Spinal cord (tissue), 10 donors: ENCODE measurements at places on chromosomes 6 and 20. TPM values are rescaled to one million over a fixed set of nuclear protein-coding genes. Genes with fewer than 3 reads are reported as not detected.
A peak's percentile ranks its signal among the peaks of the same experiment; 100 is the strongest.

Gene NKX2-2
- total RNA-seq = 3.0 TPM

Gene KCNK17
- total RNA-seq = 0.20 TPM

Gene RAET1E
- not detected for total RNA-seq

Gene TMEM170B
- 53.9 TPM for total RNA-seq

Gene CLDN20
- total RNA-seq = not detected

DNA sequence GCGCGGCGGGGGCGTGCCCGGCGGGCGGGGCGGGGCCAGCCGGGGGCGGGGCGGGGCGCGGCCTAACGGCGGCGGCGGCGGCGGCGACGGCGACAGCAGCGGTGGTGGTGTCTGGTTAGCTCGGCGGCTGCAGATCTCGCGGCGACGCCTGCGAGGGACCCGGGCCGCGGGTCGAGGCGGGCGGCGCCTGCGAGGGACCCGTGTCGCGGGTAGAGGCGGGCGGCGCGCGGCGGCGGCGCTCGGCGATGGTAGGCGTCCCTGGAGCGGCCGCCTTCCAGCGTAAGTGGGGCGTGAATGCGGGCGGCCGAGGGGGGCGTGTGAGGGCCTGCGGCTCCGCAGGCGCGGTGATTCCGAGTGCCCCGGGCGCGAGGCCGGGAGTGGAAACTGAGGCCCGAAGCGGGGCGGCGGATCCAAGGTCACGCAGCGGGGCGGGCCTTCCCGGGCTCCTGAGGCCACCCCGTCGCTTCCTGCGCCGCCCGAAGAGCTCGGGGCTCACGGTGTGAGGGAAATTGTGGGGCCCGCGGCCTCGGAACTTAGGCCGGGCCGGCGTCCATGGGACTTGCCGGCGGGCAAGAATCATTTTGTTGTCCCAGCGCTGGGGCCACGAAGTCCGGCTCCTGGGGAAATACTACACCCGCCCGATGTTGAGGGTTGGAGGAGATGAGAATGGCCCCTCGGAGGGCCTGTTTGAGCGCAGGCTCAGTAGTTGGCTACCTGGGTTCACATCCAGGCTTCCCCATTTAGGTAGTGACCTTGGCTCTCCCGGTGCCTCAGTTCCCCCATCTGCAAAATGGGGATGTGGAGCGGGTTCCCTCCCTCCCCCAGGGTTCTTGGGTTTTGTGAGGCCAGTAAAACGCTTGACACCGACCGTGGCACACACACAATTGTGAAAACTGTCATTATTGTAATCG lies at the start of gene CBFA2T2:
TSS of gene CBFA2T2 (plus strand) at position 74 of the 911 bp plus-strand sequence. CDS start at position 246, 172 bp downstream.
- no peak for DNase-seq

DNA sequence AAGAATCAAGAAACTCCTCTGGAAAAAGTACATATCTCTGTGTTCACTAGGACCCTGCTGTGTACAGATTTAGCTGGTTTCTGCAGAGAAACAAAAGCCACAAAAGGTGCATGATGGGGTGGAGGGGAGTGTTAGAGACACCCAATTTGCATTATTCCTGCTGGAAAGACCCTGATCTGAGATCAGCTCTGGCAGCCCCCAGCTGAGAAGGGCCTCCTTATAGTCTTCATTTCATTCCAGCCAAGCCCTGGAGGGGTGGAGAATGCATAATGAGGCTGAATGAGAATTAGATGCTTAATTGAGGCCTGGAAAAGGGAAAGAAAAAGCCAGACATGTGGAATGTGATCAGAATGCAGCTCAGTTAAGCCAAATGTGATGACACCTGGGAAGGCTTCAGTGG lies 545.6 kb downstream of the KIF16B start:
- DNase-seq = peak; percentile 85

GRCh38 chr6:140032189-140032588 lies 657.7 kb upstream of the CITED2 start:
- no peak for DNase-seq

DNA sequence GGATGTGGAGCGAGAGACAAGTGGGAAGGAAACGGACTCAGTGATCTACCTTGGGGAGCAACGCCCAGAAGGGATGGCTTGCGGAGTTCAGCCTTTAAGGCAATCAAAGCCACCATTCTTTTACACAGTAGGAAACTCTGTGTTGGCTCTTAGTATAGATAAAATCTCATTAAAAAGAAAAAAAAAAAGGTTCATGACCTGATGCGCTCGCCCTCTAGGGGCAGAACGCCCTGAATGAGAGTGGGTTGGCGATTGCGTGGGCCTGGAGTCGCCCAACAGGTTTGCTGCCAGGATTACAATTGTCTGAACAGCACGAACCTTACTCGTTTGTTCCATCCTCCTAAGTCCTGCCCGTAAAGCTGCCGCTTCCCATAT lies 1.2 kb downstream of the TPD52L1 start:
- DNase-seq = no peak

- no peak for DNase-seq
These were observed 11.0 kb downstream of the TRIM10 start for GRCh38 chr6:30149858-30150550.

DNA sequence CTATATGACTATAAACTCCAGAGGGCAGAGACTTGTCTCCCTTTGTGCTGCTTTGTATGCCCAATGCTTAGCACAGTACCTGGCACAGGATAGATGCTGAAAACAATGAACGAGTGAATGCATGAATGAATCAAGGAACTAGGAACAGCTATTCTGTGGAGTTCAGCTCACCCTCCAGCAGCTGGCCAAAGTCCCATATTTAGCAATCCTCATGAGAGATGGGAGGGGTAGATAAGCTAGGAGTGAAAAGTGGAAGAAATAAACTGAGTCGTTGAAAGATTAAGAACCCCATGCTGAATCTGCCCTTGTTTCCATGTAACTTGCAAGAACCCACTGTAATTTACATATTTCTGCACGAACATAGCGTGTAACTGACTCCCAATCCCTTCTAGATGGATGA lies 106.5 kb downstream of the MAFB start:
- DNase-seq = no peak

GRCh38 chr20:47540443-47541354 lies 39.0 kb downstream of the NCOA3 start:
- no peak for DNase-seq

DNA sequence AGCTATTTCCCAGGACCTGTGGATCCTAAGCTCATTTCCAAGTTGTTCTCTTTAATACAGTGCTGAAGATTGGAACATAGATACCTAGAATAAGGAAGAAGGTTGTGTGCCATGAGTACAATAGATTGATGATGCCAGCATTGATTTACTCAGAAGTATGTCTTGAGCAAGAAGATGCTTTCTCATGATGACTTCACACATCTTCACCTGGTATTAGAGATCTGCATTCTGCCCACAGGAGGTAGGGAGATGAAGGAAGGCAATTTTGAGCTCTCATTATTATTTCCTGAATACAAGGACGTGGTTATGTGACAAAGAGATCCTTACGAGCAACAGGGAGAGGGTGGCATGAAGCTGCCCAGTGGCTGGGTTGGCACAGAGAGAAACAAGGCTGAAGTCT lies 20.0 kb upstream of the ZNF165 start:
- DNase-seq = no peak
